Panc1 (cell line): ENCODE measurements at places on chromosomes 3 and 15. TPM values are rescaled to one million over a fixed set of nuclear protein-coding genes. Genes with fewer than 3 reads are reported as not detected.

GRCh38 chr15:40054855-40055575 is 16.0 kb upstream of the SRP14 start:
- DNase-seq: no peak

- no peak for DNase-seq
These were observed 305.3 kb downstream of the MAGI1 start for GRCh38 chr3:65733459-65733858.

The LRRC2 gene
- not detected for total RNA-seq

The CXCR6 gene
- not detected for total RNA-seq

- no peak for DNase-seq
These were observed 15.7 kb downstream of the VPS18 start for GRCh38 chr15:40909662-40910630.

DNA sequence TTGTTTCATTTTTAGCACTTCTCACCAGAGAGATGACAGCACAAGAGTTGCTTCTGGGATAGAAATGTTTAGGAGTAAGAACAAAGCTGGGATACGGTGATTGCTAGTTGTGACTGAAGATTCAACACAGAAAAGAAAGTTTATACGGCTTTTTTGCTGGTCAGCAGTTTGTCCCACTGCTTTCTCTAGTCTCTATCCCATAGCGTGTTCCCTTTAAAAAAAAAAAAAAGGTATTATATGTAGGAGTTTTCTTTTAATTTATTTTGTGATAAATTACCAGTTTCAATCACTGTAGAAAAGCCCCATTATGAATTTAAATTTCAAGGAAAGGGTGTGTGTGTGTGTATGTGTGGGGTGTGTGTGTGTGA is 48.0 kb downstream of the PGPEP1L start:
- DNase-seq: no peak

GRCh38 chr15:48537271-48538113 is 108.0 kb downstream of the FBN1 start:
- no peak for DNase-seq

The NDN gene
- total RNA-seq: not detected
